ENCODE measurements at places on chromosomes 3 and 15.

DNA sequence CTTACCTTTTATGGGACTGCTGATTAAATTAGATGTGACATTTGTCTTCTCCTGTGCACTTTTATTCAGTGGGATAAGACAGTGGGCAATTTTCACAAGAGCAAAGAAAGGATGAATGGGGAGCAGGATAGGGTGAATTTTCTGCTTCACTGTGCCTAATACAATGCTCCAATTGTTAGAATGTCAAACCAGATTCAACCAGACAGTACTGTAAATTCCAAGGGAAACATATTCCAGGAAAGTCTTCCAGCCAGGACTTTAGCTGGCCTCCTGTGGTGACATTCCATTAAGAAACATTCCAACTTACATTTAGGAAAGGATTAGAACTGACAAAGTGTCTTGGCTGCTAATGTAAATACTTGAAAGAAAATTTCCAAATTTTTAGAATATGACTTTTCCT lies 100.1 kb upstream of the PROK2 start:
- no peak for DNase-seq

- no peak for DNase-seq
These were observed 917.1 kb downstream of the PLOD2 start for GRCh38 chr3:145243875-145244274.

DNA sequence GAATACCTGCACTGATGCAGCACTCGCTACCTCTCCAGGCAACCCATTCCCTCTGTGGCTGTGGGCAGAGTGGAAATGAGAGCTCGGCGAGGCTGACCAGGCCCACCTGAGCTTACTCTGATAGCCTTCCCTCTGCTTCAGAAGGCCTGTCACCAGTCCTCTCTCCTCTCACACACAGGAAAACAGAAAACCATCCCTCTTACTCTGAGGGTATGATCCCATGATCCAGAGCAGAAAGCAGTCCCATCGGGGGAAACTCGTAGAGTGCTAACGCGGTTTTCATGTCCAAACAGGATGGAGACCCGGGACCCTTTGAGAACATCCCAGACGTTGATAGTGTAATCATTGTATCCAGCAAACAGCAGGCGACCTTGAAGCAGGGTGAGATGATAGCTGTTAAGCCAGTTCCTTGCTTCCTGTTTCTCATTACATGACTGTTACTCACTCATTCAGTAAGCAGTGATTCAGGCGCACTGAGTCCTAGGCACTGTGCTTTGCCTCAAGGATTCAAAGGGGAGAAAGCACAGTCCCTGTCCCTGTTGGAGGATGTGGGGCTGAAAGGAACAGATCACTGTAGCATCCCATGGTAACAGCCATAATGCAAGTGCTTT lies 11.8 kb upstream of the BCL2L10 start:
- DNase-seq, result peak; percentile 9

DNA sequence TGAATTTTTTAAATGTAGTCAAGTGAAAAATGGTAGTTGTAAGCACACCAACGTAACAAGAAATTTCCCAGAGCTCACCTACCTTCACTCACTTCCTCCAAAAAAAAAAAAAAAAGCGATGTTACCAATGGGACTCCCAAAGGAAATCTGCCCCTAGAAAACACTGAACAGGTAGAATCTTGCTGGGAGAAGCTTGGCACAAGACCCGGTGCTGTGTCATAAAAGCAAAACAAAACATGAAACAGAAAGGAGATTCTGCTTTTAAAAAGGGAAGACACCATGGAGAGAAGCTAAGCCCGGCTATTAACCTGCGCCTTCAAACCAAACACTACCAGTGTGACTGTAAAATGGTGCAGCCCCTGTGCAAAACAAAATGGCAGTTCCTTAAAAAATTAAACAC lies 40.5 kb downstream of the PGPEP1L start:
- DNase-seq, result no peak

GRCh38 chr3:8825153-8825825 lies 55.9 kb upstream of the OXTR start:
- DNase-seq, result no peak

DNA sequence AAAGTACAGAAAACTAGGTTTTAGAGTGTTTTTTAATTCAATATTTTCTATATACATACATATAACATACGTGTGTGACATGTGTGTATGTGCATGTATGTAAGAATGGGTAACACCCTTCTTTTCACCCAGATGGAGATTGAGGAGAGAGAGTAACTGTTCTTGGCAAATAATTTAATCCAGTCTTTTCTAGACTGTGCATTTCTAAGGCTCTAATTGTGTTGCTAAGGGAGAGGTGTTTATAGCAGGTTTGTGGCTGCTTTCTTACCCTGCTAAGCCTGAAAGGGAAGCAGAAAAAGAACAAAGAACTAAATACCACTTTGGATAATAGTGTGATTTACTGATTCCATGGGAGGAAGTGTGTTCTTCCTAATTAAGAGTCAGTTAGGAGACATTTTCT lies 46.0 kb upstream of the ALDH1L1 start:
- no peak for DNase-seq

GRCh38 chr3:177427540-177427939 lies 230.3 kb upstream of the TBL1XR1 start:
- no peak for DNase-seq

DNA sequence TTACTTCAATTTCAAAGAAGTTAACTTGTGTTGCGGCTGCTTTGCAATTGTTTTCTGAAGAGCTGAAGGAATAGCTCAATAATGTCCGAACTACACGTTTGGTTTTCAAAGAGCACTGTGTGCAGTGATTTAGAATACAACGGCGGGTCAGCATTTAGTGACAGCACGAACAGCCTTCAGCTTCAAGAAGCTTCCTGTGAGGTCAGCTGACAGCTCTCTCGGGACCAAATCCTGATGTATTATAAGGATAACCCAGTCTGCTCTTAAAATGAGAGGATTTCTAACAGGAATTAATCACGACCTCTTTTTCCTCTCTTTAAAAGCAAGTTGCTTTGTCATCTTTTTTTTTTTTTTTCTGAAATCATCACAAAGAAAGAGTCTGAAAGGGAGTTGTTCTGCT lies 97.9 kb upstream of the UNC13C start:
- no peak for DNase-seq

GRCh38 chr3:194314388-194315068 lies 36.6 kb downstream of the CPN2 start:
- DNase-seq, result peak; percentile 42

DNA sequence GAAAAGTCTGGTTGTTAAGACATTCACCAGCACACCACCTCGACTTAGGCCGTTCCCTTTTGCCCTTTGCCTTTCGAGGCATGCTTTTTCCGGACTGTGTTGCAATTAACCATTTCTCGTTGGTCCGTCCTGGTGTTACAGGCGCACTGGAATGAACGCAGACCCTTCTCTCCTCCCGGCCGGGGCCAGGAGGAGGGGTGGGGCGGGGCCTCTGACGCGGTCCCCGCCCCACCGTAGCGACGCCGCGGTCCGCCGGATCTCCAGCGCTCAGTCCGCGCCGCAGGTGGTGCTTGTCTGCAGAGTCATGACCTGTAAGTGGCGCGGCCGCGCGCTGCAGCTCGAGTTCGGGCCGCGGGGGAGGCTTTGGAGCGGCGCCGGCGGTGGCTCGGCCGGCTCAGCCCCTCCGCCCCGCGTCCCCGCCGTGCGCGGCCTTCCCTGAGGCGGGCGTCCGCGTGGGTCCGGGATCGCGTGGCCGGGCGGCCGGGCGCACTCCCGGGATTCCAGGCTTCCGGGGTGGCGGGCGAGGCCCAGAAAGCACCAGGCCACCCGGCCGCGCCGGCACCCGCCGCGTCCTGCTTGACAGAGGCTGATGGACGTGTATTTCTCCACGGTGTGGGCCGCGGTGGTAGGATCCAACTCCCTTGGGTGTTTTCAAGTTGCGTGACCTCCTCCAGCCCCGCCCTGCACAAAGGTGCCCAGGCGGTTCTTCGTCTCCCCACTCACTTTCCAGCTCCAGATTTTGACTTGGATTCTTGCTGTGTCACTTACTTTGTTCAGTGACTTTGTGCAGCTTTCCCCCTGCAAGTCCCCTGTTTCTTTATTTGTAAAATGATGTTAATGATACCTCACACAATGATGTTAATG lies at the start of gene NIT2:
Gene NIT2 (plus strand): TSS at position 270 of the 864 bp plus-strand sequence. CDS start 35 bp downstream, at position 305.
- DNase-seq, result peak; percentile 81

DNA sequence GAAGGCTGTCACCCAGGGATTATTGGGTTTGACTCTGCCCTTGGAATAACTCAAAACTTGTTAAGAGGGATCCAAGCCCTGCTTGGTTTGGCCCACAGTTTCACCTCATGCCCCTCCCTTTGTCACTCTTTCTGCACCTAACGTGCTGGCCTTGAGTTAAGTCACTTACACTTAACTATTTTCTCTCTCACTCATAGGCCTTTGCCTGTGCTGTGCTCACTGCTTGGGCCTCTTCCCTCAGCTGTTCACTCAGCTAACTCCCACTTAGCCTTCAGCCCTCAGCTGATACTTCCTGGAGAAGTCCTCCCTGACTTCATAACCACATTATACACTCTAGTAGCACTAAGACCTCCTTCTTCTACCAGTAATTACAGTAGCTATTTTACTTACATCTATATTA lies 133.3 kb downstream of the CMSS1 start:
- DNase-seq, result no peak

DNA sequence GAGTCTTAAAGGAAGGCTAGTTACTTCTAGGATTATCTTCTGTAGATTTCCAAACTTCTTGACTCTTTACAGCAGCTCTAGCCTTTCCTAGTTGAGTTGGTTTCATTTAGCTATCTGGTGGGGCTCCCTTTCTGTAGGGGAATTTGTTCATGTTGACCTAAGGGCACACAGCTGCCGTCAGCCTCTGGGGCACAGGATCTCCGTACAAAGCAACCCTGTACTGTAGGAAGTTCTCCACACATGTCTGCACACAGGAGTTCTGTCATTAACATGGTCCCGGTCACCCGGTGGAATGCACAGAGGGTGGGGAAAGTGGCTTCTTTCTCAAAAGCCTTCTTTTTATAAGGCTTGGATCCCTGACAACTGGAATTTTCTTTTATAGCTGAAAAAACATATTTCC lies 88.7 kb upstream of the TNIK start:
- no peak for DNase-seq

DNA sequence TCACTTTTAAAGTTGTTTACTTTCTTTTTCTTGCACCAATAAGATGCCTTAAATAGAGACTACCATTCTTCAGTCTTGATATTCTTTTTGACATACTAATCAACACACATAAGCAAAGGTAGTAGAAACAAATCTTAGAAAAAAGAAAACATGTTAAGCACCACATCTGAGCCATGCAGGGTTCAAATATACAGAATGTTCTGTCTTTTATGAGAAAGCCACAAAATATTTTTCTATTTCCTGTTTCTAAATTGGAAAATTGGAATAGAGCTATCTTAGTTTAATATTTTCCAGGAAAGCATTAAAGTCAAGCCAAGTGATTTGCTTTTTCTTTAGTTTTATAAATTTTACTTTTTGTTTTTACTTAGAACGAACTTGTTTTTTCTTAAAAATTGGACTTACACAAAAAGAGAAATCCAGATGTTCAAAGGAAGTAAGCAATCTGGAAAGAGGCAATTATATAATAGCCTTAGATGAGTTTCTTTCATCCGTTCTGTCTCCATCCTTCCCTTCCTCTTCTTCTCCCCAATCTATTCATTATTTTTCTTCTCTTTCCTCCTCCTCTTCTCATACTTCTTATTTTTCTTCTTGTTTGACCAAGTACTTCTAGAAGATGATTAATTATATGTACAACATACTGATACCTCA lies 731.7 kb downstream of the SQOR start:
- DNase-seq, result no peak

DNA sequence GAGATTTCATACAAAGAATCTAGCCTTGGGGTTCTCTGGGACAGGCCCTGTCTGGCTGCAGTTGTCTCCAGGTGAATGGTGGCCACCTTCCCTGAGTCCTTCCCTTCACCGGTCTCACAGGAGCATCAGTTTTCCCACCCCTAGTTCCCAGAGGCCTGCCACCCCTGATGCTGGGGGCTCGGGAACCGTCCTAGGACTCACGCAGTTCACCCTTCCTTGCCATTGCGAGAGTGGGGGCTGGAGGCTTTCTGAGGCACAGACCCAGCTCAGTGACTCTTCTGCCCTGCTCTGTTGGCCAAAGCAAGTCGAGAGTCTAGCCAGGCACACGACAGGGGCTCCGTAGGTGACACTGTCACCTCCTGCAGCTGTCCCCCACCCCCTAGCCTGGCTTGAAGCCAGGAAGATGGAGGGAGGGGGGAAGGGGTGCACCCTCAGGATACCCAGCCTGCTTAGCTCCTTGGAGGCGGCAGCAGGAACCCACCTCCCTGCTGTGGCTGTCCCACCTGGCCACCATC lies 130.3 kb downstream of the NUP210 start:
- DNase-seq, result no peak

DNA sequence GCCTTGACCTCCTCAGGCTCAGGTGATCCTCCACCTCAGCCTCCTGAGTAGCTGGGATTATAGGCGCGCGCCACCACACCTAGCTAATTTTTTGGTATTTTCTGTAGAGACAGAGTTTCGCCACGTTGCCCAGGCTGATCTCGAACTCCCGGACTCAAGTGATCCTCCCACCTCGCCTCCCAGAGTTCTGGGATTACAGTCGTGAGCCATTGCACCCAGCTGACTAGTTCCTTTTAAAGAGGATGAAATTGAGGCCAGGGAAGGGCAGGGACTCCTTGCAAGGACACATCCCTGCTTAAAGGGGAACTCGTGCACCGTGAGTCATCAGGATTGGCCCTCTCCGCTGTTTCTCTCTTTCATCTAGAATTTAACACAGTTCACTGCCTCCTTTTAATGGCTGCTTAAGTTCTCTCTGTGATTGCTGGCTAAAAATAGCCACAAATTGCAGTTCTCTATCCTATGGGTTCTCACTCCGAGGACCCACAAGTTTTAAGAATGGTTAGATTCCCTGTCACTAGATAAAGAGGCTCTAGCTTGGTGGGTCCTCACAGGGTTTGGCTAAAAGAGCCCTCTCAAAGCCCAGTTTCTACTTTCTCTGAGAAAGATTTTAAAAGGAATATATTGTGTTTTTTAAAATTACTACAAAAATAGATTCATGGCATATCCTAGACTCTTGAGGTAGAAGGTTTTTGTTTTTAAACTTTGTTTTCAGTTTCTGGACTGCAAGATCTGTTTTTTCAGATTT lies 1.4 kb downstream of the CRTAP start:
- DNase-seq, result peak; percentile 50

- DNase-seq, result no peak
These were observed 60.9 kb upstream of the TJP1 start for GRCh38 chr15:29883126-29883525.

GRCh38 chr15:58369956-58370355 lies 61.8 kb upstream of the LIPC start:
- no peak for DNase-seq

DNA sequence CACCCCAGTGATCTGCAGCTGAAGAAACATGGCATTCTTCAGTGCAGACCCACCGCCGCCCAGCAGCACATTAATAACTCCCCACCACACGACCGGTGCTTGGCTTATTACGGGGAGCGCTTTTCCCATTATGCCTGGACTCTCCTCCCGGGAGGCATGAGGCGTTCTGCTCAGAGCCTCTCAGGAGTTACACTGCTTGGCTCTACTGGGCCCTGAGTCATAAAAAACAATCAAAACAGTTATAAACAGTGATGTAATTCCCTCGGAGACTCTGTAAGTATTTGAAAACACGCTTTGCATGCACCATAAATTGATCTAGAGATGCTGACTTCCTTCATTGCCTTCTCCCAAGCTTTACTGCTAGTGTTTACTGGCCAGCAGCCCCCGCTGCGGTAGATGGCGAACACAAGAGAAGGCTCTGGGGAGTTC lies 77.1 kb upstream of the SNRPA1 start:
- no peak for DNase-seq

- no peak for DNase-seq
These were observed 225.5 kb downstream of the DIPK2A start for GRCh38 chr3:144197116-144197515.
